ENCODE measurements at places on chromosomes 5 and 9.
A peak's percentile ranks its signal among the peaks of the same experiment; 100 is the strongest.

GRCh38 chr5:60520451-60521227, 179.3 kb downstream of the DEPDC1B start:
- no peak for DNase-seq

- DNase-seq: no peak
Observed at GRCh38 chr9:131982671-131983239, 96.9 kb downstream of the MED27 start.

DNA sequence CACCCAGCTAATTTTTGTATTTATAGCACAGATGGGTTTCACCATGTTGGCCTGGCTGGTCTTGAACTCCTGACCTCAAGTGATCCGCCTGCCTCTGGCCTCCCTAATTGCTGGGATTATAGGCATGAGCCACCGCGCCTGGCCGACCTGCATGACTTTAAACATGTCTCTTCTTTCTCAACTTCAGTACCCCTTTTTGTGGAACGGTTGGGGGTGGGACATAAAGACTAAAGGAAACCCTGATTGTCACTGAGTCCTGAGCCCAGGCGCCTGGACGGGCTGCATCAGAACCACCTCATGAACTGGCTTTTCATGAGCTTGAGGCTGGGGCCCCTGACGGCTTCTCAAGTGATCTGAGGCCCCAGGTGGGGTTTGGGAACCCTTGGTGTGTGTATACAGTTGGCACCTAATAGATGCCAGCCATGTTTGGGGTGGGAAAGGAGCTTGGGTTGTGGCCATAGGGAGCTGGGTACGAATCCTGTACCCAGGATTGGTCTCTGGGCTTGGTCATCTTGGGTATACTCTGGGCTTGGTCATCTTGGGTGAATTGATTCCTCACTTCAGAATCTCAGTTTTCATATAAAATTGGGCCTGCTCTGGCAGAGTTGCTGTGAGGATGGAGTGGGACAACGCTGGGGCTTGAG, 2.2 kb downstream of the GRK6 start:
- DNase-seq: no peak

DNA sequence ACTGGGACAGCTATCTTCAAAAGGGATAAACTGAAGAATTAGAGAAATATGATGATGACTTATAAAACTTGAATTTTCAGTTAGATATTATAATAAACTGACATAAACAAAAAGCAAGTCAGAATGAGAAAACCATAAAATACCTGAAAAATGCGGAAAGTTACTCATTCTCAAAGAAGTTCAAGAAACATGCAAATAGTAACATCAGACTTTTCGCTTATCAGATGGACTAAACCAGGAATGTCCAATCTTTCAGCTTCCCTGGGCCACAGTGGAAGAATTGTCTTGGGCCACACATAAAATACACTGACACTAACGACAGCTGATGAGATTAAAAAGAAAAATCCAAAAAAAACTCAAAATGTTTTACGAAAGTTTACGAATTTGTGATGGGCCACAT, 53.9 kb downstream of the DROSHA start:
- DNase-seq: no peak

- no peak for DNase-seq
Observed at GRCh38 chr5:40518485-40518917, 161.2 kb upstream of the PTGER4 start.

GRCh38 chr9:33816327-33817252, at the start of gene UBE2R2:
UBE2R2 (plus strand) TSS chr9:33817160; CDS start chr9:33817758, 598 bp downstream.
- DNase-seq: peak; percentile 84

GRCh38 chr9:105146677-105147076, 97.8 kb upstream of the SLC44A1 start:
- DNase-seq: no peak

DNA sequence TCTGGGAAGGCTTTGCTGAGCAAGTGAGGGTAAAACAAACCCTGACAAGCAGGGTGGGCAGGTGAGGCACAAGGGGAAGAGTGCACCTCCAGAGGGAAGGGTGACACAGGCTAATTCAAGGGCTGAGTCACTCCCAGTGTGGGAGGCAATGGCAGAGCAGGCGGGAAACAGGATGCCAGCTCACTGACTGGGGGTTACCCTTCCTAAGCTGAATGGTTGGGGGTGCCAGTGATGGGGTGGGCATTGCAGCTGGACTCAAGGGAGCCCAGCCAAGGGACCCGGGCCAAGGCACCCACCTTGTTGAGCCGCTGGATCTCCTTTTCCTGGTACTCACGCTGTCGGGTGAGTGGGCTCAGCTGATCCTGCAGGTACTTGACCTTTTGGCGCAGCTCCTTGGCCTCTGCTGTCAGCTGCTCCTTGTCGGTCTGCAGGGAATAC, 18.4 kb downstream of the GPX3 start:
- DNase-seq: no peak

DNA sequence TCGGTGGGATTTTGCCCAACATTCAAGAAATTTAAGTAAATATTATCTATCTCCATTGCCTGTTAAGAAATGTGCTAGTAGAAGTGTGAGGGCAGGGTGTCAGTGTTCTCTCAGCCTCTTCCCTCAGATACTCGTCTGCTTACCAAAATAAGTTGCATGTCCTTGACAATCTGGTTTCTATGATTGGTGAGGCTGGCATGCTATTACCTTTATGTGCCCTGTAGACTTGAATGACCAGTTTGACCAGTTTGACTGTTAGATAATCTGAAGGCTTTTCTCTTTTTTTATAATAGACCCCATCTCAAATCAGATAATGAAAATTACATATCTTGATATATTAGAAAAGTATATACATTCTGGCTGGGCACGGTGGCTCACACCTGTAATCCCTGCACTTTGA, 348 bp downstream of the CATSPER3 start:
- DNase-seq: no peak

DNA sequence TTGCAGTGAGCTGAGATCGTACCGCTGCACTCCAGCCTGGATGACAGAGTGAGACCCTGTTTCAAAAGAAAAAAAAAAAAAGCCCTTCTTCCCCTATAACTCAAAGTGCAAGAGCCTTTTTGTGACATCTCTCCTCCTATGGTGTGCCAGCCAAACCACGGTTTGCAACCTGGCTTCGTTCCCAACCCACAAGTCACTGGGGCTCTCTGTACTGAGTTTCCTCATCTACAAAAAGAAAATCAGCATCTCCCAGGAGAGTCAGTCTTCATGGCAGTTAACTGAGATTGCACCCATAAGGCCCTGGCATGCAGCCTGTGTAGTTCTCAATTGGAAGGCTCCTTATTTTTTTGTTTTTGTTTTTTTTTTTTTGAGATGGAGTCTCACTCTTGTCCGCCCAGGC, 14.8 kb downstream of the ODF2 start:
- no peak for DNase-seq

GRCh38 chr9:72984991-72985390, 32.1 kb upstream of the ALDH1A1 start:
- DNase-seq: no peak

- DNase-seq: no peak
Observed at GRCh38 chr5:14571901-14572300, 9.7 kb upstream of the OTULINL start.

DNA sequence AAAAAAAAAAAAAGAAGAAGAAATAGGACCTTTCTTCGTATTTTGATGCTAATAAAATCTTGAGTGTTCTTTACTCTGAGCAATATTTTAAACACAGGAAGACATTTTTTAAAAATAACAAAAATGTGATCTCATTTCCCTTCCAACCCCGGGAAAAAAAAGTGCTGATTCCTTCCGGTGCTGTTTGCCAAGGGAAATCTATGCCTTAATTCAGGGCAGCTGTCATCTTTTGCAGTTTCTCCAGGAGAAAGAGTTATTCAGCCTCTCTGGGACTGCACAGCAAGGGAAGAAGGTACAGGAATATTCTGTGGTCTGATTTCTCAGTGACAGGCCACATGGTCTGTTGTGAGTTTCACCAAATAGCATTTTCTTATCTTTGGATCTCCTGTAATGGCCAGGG, 291.9 kb upstream of the IRX1 start:
- no peak for DNase-seq

GRCh38 chr9:34648673-34649072, 2.2 kb downstream of the GALT start:
- DNase-seq: no peak

- no peak for DNase-seq
Observed at GRCh38 chr9:95486318-95486717, 30.5 kb downstream of the PTCH1 start.

DNA sequence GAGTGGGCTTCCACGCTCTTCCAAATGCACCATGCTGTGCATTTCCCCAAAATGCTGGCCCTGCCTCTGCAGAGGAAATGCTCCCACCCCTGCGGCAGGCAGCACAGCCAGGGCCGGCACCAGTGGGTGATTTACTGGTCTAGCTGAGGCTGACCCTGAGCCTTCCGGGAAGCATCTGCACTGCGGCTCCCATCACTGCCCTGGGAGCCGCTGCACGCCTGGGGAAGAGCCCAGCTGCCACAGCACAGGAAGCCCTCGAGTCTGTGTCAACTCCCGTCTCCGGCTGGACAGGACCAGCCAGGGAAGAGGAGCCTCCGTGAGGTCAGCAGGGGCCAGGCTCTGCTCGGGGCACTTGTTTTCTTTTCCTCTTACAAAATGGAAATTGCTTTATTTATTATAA, 25.1 kb upstream of the EEIG1 start:
- DNase-seq: no peak

GRCh38 chr9:113931140-113931539, 55.0 kb downstream of the ZNF618 start:
- DNase-seq: no peak

GRCh38 chr9:114825126-114825795, 19.4 kb upstream of the TNFSF15 start:
- no peak for DNase-seq

GRCh38 chr5:73443829-73444498, 4.6 kb downstream of the FOXD1 start:
- no peak for DNase-seq

DNA sequence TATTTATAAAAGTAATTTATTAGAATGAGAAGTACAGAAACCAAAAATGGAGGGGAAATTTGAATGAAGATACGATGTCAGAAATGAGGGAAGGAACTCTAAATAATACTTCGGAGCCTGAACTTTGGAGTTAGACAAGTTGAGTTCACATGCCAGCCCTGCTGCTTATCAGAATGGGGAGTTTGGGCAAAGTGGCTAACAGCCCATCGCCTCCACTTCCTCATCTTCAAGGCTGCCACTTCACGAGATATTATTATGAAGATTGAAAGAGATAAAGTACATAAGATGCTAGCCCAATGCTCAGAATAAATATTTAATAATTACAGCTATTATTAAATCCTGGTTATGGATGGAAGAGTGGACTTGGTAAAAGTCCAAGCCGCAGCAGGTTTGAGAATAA, 56.2 kb upstream of the ABCA1 start:
- no peak for DNase-seq

DNA sequence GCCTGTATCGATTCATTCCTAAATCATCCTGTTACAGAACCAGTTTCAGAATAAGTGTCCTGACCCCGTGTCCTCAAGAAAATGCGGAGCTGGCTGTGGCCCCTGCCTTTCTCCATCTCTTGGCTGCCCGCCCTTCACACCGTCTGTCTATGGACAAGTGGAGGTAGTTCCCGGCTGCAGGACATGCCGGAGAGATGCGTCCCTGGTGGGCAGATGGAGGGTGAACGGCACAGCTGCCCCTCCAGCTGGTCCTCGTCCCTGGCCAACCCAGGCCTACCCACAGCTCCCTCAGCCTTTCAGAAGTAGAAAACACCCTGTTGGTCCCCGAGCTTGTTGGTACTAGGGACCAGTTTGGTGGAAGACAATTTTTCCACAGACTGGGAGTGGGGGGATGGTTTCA, 14.8 kb upstream of the EXOC3 start:
- no peak for DNase-seq

GRCh38 chr9:17878810-17879370, 300.0 kb downstream of the SH3GL2 start:
- no peak for DNase-seq

- DNase-seq: no peak
Observed at GRCh38 chr5:154868702-154869101, 10.3 kb downstream of the CNOT8 start.

- no peak for DNase-seq
Observed at GRCh38 chr5:96051401-96051830, 89.8 kb upstream of the ELL2 start.

DNA sequence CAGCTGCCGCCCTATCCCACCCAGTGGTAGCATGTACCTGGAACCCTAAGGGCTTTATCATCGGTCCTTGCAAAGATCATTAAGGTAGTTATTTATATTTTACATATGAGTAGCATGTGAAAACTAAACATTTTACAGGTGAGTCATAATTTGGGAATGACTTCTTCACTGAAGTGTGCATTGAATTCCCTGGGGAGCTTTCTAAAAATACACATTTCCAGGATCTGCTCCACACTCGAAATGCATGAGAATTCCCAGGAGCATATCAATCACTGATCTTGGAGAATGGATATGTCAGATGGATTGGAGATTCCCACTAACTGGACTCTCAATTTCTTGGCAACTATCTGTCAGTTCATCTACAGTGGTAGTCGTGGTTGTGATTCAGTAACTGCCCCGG, 717.5 kb downstream of the IRX1 start:
- no peak for DNase-seq

DNA sequence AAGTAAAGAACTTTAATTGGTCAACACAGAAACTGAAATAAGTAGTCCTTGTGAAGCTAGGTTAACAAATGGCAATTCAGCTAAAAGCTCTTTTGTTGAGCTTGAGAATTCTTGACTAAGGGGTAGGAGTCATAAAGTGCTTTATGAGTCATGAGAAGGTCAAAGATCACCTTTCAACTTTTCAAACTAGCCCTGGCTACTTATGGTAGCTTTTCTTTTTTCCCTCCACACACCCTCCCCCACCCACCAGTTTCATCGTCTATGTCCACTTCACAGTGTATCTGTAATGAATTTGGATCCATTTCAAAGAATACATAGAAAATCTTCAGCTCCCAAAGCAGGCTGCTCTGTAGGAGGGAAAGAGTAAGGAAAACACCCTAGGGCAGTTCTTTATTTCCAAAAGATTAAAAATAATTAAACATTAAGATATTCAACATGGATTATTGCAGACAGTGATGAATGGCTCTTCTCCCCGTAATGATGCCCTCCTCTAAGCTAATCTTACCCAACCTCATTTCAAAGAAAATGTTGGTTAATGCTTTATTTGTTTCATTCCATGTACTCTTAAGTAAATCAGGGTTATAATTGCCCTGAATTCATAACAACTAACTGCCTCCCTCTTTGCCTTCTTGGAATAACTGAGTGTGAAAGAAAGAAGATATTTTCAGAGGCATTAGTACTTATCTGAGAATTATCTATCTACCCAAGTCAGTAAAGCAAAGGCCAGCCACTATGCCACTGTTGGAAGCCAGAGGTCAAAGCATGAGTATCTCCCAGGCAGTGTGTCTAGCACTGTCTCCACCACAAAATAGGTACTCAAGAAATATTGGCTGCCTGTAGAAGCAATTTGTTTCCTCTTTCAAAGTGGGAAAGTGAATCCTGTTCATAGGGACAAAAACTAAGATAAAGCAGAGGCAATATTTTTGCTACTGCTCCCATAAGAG, 290.6 kb downstream of the PIK3R1 start:
- DNase-seq: no peak

DNA sequence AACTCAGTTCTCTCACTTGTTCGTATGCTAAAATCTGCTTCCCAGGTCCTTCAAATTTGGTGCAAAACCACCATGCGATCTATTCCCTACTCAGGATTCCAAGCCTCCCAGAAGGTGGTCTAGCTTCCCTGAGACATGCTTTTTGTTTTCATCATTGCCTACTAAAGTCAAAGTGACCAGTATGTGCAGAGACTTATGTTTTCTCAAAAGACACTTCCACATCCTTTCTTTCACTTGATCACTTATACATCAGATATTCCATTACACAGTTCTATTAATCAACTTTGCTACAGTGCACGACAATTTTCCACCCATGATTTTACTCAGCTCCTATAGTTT, 242.1 kb downstream of the PAPPA start:
- DNase-seq: no peak
